ENCODE measurements at places on chromosomes 3 and 15.

GRCh38 chr15:91769894-91770293 lies 83.6 kb upstream of the SLCO3A1 start:
- no peak for DNase-seq

DNA sequence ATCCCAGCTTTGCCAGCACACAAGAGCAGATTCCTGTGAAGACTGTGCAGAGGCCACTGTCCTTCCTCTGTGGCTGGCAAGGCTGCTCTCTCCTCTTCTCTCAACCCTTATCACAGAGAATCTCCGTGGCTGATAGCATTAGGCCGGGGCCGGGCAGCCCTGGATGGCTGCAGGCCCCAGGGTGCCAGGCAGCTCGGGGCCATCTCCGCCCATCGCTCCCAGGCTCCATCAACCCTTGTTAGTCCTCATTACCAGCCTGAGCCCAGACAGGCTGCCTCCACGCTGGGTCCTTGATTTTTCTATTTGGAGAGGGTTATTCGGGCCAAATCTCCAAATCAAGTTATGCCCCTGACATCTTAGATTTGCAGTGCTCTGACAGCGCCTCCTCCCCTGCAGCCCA lies 39.1 kb downstream of the MRPL46 start:
- DNase-seq, result no peak

- peak; percentile 24 for DNase-seq
These were observed 242.8 kb upstream of the UBE2E2 start for GRCh38 chr3:22960105-22960984.

DNA sequence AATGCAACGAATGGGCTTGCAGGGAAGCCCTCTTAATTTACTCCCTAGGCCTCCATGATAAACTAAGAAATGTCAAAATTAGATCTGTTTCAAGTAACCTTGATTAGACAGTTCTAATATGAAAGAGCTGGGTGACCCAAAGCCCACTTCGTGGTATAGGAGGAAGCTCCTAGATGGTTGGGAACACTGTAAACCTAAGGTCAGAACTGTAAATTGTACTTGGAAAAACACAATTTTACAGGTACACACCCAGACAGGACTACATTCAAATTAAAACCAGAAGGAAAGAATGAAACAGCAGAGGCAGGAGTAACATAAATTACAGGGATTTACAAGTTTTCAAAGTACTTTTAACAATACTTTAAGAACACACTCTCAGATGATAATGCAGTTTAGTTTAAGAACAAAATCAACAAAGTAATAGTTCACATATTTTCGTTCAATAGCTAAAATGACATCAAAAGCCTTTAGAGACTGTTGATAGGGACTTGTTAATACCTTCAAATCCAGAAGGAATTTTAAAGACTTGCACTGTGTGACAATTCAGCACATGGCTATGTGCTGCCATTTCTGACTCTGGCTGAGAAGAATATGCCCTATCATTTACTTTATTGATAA lies 18.4 kb downstream of the ISL2 start:
- no peak for DNase-seq

DNA sequence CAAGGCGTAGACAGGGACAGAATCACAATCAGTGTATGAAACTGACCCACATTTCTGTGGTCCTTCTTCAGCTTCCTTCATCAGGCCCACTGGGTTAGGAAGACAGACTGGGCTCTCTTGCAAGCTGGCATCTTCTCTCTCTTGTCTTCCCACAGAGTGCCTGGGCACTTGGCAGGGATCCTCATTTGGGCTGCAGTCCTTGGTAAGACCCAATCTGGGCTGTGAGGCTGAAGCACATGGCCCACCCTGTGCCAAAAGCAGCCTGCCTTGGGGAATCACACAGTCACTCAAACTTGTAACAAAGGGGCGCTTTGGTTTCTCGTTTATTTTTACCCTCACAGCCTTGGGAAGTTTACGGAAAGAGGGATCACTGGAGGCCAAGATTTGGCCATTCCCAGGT lies 8.2 kb upstream of the EPHB3 start:
- no peak for DNase-seq

DNA sequence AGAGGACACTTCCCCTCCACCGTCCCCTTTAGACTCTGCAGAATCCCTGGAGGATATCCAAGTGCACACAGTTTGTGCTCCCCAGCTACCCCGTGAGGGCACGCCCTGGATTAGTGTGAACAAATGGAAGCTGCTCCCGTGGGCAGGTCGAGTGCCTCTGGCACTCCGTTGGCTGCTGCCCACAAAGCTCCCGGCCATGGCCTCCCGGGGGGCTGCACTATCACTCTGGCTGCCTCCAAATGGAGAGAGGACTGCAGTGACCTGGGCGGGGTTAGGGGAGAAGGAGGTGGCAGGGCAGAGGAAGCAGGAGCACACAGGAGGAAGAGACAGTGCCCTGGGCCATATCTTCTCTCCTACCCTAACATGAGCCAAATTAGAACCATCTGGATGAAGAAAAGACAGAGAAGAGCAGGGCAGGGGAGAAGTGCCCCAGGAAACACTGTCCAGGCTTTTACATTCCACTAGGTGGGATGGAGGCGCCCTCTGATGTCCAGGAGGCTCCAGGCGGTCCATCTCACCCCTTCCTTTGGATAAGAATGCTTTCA lies 29.4 kb upstream of the ACAD9 start:
- DNase-seq, result peak; percentile 15

DNA sequence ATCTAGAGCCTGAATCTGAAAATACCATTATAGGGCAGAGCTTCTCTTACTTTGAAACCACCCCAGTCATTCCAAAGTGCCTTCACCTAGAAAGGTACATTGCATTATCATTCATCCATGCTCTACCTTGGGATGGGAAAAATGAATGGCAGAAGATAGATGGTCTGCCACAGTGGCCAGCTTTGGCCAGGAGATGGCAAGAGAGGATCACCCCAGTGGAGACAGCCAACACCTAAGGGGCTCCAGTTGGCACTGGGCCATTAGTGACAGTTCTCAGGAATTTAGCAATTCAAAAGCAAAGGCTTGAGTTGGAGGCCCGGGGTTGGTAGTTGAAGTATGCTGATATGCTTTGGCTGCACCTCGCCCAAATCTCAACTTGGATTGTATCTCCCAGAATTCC lies 253.6 kb upstream of the MRPL3 start:
- DNase-seq, result no peak

GRCh38 chr3:38597502-38598060 lies 51.9 kb downstream of the SCN5A start:
- DNase-seq, result no peak

DNA sequence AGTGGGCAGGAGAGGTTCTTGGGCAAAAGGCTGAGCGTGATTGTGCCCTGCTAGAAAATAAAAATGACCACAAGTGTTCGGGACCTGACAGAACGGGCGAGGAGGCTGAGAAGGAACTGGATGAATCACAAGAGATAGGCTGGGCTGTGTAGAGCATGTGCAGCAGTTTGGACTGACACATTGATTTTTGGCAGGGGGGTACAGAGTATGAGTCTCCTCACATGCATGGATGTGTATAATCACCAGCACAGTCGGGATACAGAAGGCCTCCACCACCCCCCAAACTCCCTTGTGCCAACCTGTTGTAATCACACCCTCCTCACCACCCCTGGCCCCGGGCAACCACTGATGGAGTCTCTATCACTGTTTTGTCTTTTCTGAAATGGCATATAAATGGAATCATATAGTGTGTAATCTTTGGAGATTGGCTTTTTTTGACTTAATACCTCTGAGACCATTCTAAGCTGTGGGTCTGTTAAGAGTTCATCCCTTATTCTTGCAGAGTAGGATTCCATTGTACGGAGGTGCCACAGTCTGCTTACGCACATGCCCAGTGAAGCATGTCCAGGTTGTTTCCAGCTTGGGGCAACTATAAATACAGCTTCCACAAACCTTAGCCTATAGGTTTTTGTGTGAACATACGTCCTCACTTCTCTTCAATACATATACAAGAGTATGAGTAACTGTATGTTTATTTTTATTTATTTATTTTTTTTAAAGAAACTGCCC lies 438.8 kb downstream of the FOXP1 start:
- DNase-seq, result no peak

DNA sequence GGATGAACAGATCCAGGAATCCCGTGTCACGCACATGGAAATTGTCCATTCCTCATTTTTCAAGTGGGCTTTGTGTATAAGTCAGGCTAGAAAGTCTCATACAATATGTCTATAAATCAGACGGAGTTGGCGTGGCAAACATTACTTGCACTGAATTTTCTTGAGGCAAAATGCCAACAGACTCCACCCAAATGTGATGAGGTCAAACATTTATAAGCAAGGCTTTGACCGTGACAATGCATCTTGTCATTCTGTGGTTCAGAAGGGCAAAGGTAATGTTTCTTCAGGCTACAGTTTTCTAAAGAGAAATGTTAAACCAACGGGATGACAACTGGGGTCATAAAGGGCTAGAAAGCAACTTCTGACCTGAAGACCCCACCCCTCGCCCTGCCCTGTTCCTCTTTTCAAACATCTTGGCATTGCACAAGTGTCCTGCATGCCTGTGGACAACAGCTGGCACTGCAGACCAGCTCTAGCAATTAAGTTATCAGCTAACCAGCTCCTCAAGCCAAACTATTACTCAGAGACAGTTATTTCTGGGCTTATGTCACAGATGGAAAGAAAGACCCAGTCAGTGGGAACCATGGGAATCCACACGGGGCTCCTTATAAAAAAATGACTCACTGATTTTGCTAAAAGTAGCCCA lies 36.5 kb upstream of the SPTBN5 start:
- DNase-seq, result peak; percentile 95

GRCh38 chr3:88334187-88334868 lies 184.6 kb downstream of the C3orf38 start:
- DNase-seq, result no peak

- DNase-seq, result no peak
These were observed 15.2 kb downstream of the ABCC5 start for GRCh38 chr3:184002469-184002868.

- no peak for DNase-seq
These were observed 16.8 kb upstream of the MBNL1 start for GRCh38 chr3:152251916-152252315.

All from fibroblast of skin of right biceps (primary cell).